ENCODE measurements at places on chromosomes 11 and 22.

- no peak for DNase-seq
Observed at GRCh38 chr11:76303399-76303798, 77.5 kb downstream of the THAP12 start.

GRCh38 chr22:40982482-40983385, 31.6 kb downstream of the RBX1 start:
- no peak for DNase-seq

GRCh38 chr11:95266751-95267374, 35.9 kb upstream of the SESN3 start:
- DNase-seq, result no peak

DNA sequence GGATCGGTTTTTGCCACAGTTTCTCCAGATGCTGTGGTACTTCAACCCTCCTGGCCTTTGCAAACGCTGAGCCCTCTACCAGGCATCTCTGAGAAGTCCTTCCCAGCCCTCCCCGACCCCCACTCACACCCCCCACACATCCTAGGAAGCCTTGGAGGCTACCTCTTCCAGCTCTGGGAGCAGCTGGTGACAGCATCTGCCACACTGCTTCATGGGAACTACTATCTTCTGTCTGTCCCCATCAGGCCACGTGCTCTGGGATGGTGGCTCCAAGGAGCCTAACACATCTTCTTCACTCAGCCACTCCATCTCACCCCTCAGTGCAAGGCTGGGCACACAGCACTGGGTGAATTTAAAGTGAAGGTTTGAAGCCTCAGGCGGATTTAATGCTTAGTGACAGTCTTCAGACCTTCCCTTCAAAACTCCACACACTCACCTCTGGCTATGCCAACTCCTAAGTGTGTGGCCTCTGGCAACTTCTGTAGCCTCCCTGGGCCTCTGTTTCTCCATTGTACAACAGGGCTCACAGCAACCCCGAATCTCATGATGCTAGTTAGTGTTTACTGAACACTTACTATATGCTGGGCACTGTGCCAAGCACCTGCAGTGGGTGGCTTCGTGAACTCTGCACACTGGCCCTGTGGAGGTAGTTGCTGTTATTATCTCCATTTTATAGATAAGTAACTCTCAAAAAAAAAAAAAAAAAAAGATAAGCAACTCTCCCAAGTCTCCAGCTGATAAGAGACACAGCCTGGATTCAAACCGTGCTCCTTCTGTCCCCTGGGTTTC, 7.3 kb upstream of the TP53I11 start:
- no peak for DNase-seq

DNA sequence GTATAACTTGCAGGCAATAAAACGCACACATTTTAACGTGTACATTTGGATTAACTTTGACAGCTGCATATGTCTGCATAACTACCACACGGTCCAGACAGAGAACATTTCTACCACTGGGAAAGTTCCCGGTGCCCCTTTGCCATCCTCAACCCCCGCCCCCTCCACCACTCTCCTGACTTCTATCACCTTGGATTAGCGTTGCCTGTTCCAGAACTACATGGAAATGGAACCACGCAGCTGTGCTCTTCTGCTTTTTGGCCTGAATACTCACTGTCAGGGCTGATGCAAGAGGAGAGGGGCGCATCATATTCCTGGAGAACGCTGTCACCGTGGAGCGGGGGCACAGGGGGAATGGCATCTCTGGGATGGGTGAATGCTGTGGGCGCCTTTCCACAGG, 62.1 kb downstream of the LRP5 start:
- no peak for DNase-seq

GRCh38 chr22:48753752-48754517, 1073.7 kb downstream of the BRD1 start:
- no peak for DNase-seq

Data from hematopoietic multipotent progenitor cell treated with erythropoietin and hydrocortisone succinate and interleukin-3 and kit ligand, for 17 days (in vitro differentiated cells).